Uterus (tissue), 4 donors: ENCODE measurements at places on chromosomes 12 and 14. TPM values are rescaled to one million over a fixed set of nuclear protein-coding genes. Genes with fewer than 3 reads are reported as not detected.

GRCh38 chr14:100103250-100104005 lies 38.2 kb downstream of the EVL start:
- H3K27ac ChIP-seq = peak overlapping the region; percentile 68
- no peaks in the 10 kb centered on the region for H3K27me3 ChIP-seq
- no peak for DNase-seq
- no peaks in the 10 kb centered on the region for H3K36me3 ChIP-seq

GRCh38 chr12:57226588-57227314 lies 2.8 kb upstream of the SHMT2 start:
- H3K27me3 ChIP-seq = peaks cover 5% of the 10 kb centered on the region
- DNase-seq = no peak
- H3K27ac ChIP-seq = no peak overlapping the region
- no peaks in the 10 kb centered on the region for H3K36me3 ChIP-seq
- no peak overlapping the region for H3K4me3 ChIP-seq

GRCh38 chr14:48275301-48275700 lies 599.9 kb upstream of the MDGA2 start:
- no peak for DNase-seq
- no peaks in the 10 kb centered on the region for H3K27me3 ChIP-seq
- no peak overlapping the region for H3K4me3 ChIP-seq
- no peak overlapping the region for H3K27ac ChIP-seq

Gene PTCSC3
- total RNA-seq = not detected

Gene WNT1
- not detected for total RNA-seq

GRCh38 chr12:44858226-44858855 lies 17.8 kb downstream of the NELL2 start:
- H3K4me3 ChIP-seq = no peak overlapping the region
- no peaks in the 10 kb centered on the region for H3K27me3 ChIP-seq
- DNase-seq = no peak
- no peak overlapping the region for H3K27ac ChIP-seq
- no peaks in the 10 kb centered on the region for H3K36me3 ChIP-seq

- no peaks in the 10 kb centered on the region for H3K36me3 ChIP-seq
- no peak for DNase-seq
- H3K4me1 ChIP-seq = no peaks in the 10 kb centered on the region
Measured at GRCh38 chr14:32018391-32019092, 58.6 kb upstream of the ARHGAP5 start.

DNA sequence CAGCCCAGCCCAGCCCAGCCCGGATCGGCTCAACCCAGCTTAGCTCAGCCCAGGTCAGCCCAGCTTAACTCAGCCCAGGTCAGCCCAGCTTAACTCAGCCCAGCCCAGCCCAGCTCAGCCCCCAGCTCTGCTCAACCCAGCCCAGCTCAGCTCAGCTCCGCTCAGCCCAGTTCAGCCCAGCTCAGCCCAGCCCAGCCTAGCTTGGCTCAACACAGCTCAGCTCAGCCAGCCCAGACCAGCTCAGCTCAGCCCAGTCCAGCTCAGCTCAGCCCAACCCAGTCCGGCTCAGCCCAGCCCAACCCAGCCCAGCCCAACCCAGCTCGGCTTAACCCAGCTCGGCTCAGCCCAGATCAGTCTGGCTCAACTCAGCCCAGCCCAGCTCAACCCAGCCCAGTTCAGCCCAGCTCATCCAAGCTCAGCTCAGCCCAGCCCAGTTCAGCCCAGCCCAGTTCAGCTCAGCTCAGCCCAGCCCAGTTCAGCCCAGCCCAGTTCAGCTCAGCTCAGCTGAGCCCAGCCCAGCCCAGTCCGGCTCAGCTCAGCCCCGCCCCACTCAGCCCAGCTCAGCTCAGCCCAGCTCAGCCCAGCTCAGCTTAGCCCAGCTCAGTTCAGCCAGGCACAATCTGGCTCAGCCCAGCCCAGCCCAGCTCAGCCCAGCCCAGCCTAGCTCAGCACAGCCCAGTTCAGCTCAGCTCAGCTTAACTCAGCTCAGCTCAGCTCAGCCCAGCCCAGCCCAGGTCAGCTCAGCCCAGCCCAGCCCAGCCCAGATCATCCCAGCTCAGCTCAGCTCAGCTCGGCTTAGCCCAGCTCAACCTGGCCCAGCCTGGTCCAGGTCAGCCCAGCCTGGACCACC lies 331.7 kb downstream of the TMEM121 start:
- no peaks in the 10 kb centered on the region for H3K36me3 ChIP-seq
- no peak overlapping the region for H3K27ac ChIP-seq
- peak; percentile 11 for DNase-seq
- no peak overlapping the region for H3K4me3 ChIP-seq

DNA sequence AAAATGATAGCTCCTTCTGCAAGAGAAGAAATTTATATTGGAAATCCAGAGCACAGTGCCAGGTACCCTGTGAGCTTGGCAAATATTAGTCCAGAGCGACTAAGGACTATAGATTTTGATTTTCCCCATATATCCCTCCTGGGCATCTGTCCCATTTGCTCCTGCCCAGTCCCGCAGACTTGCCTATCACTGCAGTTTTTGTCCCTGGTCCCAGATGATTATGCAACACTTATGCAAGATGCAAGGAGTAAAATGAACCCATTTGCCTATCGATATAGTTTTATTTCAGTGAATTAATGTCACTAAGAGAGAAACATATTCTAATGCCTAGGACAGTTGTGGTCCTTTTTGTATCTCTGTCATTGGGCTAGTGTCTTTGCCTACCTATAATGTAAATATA lies 215.9 kb upstream of the BMP4 start:
- H3K4me1 ChIP-seq = no peaks in the 10 kb centered on the region
- H3K27ac ChIP-seq = no peak overlapping the region
- H3K36me3 ChIP-seq = no peaks in the 10 kb centered on the region
- no peaks in the 10 kb centered on the region for H3K27me3 ChIP-seq
- no peak for DNase-seq

GRCh38 chr14:100065942-100066574 lies 836 bp downstream of the EVL start:
- no peak overlapping the region for H3K4me3 ChIP-seq
- no peak overlapping the region for H3K27ac ChIP-seq
- no peaks in the 10 kb centered on the region for H3K27me3 ChIP-seq
- H3K36me3 ChIP-seq = no peaks in the 10 kb centered on the region

Gene KRT6A
- total RNA-seq = 1.7 TPM

GRCh38 chr12:128982933-128983332 lies 129.7 kb downstream of the GLT1D1 start:
- no peaks in the 10 kb centered on the region for H3K27me3 ChIP-seq
- no peak overlapping the region for H3K27ac ChIP-seq
- H3K4me3 ChIP-seq = no peak overlapping the region
- H3K36me3 ChIP-seq = no peaks in the 10 kb centered on the region
- no peaks in the 10 kb centered on the region for H3K4me1 ChIP-seq

GRCh38 chr12:107130830-107131611 lies 37.7 kb upstream of the CRY1 start:
- H3K36me3 ChIP-seq = no peaks in the 10 kb centered on the region
- H3K4me1 ChIP-seq = no peaks in the 10 kb centered on the region
- H3K4me3 ChIP-seq = no peak overlapping the region
- H3K27ac ChIP-seq = no peak overlapping the region

DNA sequence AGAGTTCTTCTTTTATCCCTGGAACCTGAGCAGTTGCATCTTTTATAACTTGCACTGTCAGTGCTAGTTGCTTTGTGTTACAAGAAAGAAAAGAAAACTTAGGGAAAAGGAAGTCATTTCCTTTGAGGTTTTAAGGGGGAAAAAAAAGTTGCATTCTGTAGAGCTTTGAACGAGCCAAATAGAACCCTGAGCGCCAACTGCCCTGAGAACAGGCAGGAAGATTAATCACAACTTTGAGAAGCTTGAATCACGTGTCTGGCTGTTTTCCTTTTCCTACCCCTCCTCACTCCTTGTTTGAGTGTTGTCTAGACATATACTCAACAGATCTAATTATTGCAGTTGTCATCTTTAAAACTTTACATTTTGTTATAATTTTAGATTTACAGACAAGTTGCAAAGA lies 12.5 kb downstream of the PCNX1 start:
- H3K27me3 ChIP-seq = no peaks in the 10 kb centered on the region
- no peak for DNase-seq
- no peaks in the 10 kb centered on the region for H3K4me1 ChIP-seq
- no peaks in the 10 kb centered on the region for H3K36me3 ChIP-seq
- no peak overlapping the region for H3K4me3 ChIP-seq

Gene DAO
- not detected for total RNA-seq

Gene NID2
- 22.0 TPM for total RNA-seq

- no peak overlapping the region for H3K27ac ChIP-seq
- H3K4me3 ChIP-seq = no peak overlapping the region
- H3K4me1 ChIP-seq = peaks cover 6% of the 10 kb centered on the region
- H3K36me3 ChIP-seq = no peaks in the 10 kb centered on the region
Measured at GRCh38 chr14:103878180-103878579, 30.8 kb upstream of the PPP1R13B start.

Gene TSPAN19
- total RNA-seq = not detected

Gene KRT2
- total RNA-seq = not detected

- DNase-seq = no peak
- H3K27me3 ChIP-seq = no peaks in the 10 kb centered on the region
- H3K27ac ChIP-seq = no peak overlapping the region
- H3K36me3 ChIP-seq = no peaks in the 10 kb centered on the region
Measured at GRCh38 chr14:70144046-70144445, 44.7 kb downstream of the SLC8A3 start.

- no peaks in the 10 kb centered on the region for H3K27me3 ChIP-seq
- H3K27ac ChIP-seq = no peak overlapping the region
- DNase-seq = no peak
- no peak overlapping the region for H3K4me3 ChIP-seq
- H3K36me3 ChIP-seq = no peaks in the 10 kb centered on the region
- peaks cover 4% of the 10 kb centered on the region for H3K4me1 ChIP-seq
Measured at GRCh38 chr12:107748472-107748871, 12.5 kb downstream of the PRDM4 start.

Gene SRGAP1
- 10.0 TPM for total RNA-seq

GRCh38 chr14:74834692-74835392 lies 41.1 kb downstream of the PROX2 start:
- no peak overlapping the region for H3K4me3 ChIP-seq
- H3K27me3 ChIP-seq = no peaks in the 10 kb centered on the region
- DNase-seq = no peak
- H3K4me1 ChIP-seq = no peaks in the 10 kb centered on the region
- no peaks in the 10 kb centered on the region for H3K36me3 ChIP-seq

GRCh38 chr14:20614038-20614840 lies 23.1 kb upstream of the RNASE12 start:
- H3K27ac ChIP-seq = peak overlapping the region; percentile 83
- DNase-seq = no peak
- H3K4me1 ChIP-seq = no peaks in the 10 kb centered on the region
- no peaks in the 10 kb centered on the region for H3K36me3 ChIP-seq

- peak overlapping the region; percentile 49 for H3K27ac ChIP-seq
- H3K4me3 ChIP-seq = no peak overlapping the region
- DNase-seq = no peak
Measured at GRCh38 chr14:75999511-76000190, 14.1 kb downstream of the IFT43 start.

Gene SMIM41
- not detected for total RNA-seq

GRCh38 chr12:111826992-111827391 lies 15.0 kb upstream of the MAPKAPK5 start:
- DNase-seq = no peak
- no peaks in the 10 kb centered on the region for H3K36me3 ChIP-seq
- no peaks in the 10 kb centered on the region for H3K4me1 ChIP-seq
- no peak overlapping the region for H3K27ac ChIP-seq
- no peaks in the 10 kb centered on the region for H3K27me3 ChIP-seq

- H3K4me3 ChIP-seq = no peak overlapping the region
- no peak for DNase-seq
- H3K27me3 ChIP-seq = no peaks in the 10 kb centered on the region
- H3K4me1 ChIP-seq = no peaks in the 10 kb centered on the region
- H3K27ac ChIP-seq = no peak overlapping the region
- no peaks in the 10 kb centered on the region for H3K36me3 ChIP-seq
Measured at GRCh38 chr12:9041321-9041720, 52.0 kb downstream of the KLRG1 start.

Gene NELL2
- total RNA-seq = 1.3 TPM

DNA sequence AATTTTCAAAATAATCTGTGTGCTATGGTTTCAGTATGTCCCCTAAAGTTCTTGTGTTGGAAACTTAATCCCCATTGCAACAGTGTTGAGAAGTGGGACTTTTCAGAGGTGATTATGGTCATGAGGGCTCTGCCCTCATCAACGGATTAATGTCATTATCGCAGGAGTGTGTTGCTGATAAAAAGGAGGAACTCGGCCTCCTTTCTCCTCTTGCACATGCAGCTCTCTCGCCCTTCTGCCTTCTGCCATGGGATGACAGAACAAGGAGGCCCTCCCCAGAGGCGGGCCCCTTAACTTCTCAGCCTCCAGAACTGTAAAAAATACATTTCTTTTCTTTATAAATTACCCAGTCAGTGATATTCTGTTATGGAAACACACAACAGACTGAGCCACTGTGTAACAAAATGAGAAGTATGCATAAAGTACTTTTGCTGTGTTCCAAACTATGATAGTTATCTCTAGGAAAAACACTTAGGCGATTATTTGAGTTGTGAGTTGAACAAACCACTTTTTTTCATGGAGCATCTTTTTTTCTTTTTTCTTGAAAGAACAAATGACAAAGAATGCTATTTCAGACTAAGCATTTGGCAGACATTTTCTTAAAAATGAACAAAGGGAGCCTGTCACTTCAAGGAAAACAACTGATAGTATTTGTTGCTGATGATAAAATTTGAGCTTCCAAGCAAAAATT lies 134.8 kb upstream of the FUT8 start:
- no peak for DNase-seq
- no peak overlapping the region for H3K27ac ChIP-seq
- H3K36me3 ChIP-seq = no peaks in the 10 kb centered on the region
- no peak overlapping the region for H3K4me3 ChIP-seq
- H3K4me1 ChIP-seq = no peaks in the 10 kb centered on the region

- H3K4me1 ChIP-seq = no peaks in the 10 kb centered on the region
- no peaks in the 10 kb centered on the region for H3K27me3 ChIP-seq
- DNase-seq = no peak
- H3K4me3 ChIP-seq = no peak overlapping the region
- no peak overlapping the region for H3K27ac ChIP-seq
Measured at GRCh38 chr14:98173305-98173704, 1098.7 kb downstream of the BCL11B start.

GRCh38 chr12:57161491-57161890 lies 14.1 kb upstream of the LRP1-AS start:
- no peak overlapping the region for H3K4me3 ChIP-seq
- no peak overlapping the region for H3K27ac ChIP-seq
- H3K27me3 ChIP-seq = no peaks in the 10 kb centered on the region

DNA sequence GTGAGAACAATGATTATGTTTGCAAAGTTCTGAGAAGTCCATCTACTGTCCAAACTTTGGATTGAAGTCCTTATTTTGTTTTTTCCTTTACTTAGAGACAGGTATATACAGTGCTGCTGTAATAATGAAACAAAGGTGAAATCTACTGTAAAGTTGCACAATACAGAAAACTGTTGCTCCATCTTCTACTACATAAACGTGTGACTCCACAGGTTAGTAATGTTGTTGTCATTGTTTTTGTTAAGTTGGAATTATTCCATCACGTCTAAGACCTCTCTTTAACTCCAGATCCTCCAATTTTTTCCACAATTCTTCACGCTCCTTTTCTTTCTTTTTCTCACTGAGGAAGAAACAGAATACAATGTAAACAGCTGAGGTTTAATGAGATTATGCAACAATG lies 57.0 kb upstream of the GPHB5 start:
- H3K27ac ChIP-seq = no peak overlapping the region
- no peak overlapping the region for H3K4me3 ChIP-seq
- H3K27me3 ChIP-seq = no peaks in the 10 kb centered on the region
- H3K36me3 ChIP-seq = no peaks in the 10 kb centered on the region
- no peak for DNase-seq
- no peaks in the 10 kb centered on the region for H3K4me1 ChIP-seq

GRCh38 chr12:11778713-11779685 lies 129.5 kb downstream of the ETV6 start:
- H3K27ac ChIP-seq = peak overlapping the region; percentile 74
- H3K36me3 ChIP-seq = no peaks in the 10 kb centered on the region
- no peaks in the 10 kb centered on the region for H3K27me3 ChIP-seq
- DNase-seq = no peak
- no peaks in the 10 kb centered on the region for H3K4me1 ChIP-seq
